ENCODE measurements at places on chromosomes 3 and 15.

DNA sequence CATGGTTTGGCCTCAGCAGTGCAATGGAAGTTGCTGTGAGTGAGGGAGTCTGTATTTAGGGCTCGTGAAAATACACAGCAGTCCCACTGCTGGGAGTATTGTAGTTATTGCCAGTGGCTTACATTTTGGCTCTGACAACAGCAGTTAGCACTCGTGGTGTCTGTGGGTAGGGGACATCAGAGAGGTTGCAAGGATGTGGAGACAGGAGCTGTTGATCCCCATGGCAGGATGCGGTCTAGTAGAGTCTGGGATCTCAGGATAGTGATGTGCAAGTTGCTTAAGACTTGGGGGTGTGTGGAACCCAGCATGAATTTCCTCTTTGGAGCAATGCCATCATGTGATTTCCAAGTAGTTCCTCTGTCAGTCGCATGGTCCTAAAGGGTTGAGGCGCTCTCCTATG is 59.9 kb downstream of the GALK2 start:
- DNase-seq = no peak

DNA sequence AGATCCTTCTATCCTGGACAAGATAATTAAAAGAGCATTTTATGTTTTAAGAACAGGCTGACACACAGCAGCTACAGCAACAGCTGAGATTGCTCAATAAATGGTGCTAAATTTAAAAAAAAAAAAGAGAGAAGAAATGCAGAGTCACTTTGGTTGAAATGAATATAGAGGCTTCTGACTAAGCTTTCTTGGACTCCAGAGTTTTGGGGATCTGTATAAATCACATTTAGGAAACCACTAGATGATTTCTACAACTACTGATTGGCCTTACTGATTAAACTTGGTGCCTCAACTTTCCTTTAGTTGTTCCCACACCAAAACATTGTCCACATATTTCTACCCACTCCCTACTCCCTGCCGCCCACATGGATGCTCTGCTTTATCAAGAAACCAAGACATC is 132.9 kb upstream of the ZBTB20 start:
- DNase-seq = no peak

- DNase-seq = no peak
Measured at GRCh38 chr3:171249245-171249644, 211.0 kb downstream of the TNIK start.

DNA sequence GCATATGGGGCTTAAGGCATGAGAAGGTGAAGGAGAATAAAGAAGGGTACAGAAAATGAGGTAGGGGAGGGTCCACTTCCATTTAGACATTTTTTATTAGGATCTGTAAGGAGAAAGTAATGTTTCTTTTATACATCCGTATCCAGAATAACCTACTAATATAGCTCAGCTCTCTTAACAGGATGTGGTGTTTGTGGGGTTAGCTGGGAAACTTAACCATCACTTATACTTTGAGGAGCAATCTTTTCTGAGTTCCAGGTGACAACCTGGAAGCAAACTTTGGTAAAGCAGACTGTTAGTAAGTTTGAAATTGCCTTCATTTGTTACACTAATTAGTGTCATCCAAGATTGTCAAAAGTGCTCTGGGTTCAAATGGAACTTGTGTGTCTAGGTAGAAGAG is 36.6 kb downstream of the BUB1B start:
- DNase-seq = no peak

DNA sequence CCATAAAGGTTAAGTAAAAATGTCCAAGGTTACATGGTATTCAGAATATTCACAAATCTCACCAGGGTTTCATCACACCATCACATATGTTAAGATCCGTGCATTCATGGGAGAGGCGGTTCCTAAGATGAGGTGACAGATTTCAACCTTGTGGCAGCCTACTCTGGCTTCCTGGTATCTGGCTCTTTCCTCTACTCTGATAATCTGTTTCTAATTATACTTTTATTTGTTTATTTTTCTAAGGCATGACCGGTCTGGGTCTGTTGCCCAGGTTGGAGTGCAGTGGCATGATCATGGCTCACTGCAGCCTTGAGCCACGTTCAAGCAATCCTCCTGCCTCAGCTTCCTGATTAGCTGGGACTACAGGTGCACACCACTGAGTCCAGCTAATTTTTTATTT is 34.4 kb downstream of the RAF1 start:
- no peak for DNase-seq

DNA sequence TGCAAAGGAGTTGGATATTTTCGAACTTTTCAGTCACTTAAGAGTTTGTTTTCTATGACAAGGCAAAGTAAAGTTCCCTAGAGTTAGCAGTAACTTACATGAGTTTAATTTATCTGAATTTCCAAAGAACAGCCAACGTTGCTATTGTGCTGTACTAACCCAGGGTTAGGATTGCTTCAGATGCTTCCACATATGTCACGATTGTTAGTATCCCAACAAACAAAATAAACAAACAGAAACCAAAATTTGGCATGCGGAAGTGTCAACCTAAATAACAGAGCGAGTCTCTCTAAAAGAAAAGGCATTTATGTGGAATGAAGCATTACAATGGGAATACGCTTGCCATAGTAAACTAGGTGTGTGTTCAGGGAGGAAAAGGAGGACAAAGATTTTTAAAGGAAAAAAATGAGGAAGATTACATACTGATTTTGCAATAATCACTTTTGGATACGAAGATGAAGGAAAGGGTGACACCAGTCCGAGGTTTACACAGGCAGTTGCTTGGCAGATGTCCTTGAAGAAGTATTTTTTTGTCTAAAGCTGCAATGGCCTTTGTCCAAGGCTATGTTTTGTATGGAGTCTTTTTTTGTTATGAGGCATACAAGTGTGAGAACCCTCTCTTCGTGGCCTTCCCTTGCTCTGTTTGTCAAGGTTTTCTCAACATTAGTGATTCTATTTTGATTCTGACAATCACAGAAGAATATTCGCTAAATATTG is 267.9 kb downstream of the GABRG3 start:
- DNase-seq = no peak

GRCh38 chr3:160577556-160578195 is 12.3 kb upstream of the KPNA4 start:
- DNase-seq = no peak

- DNase-seq = no peak
Measured at GRCh38 chr3:62260655-62261054, 112.7 kb downstream of the FEZF2 start.

GRCh38 chr3:23619705-23620637 is 185.8 kb upstream of the UBE2E1 start:
- DNase-seq = no peak

- no peak for DNase-seq
Measured at GRCh38 chr15:66630801-66631351, 65.1 kb upstream of the LCTL start.

GRCh38 chr15:31463521-31464102 is 137.0 kb downstream of the KLF13 start:
- DNase-seq = no peak

- DNase-seq = no peak
Measured at GRCh38 chr3:71180524-71180923, 403.0 kb downstream of the FOXP1 start.

- no peak for DNase-seq
Measured at GRCh38 chr3:42451546-42452230, 41.3 kb upstream of the LYZL4 start.

- DNase-seq = no peak
Measured at GRCh38 chr15:60494108-60494507, 15.2 kb upstream of the ICE2 start.

- DNase-seq = no peak
Measured at GRCh38 chr15:74050556-74051234, 31.7 kb downstream of the GOLGA6A start.

GRCh38 chr3:141928631-141929270 is 52.3 kb downstream of the ATP1B3 start:
- DNase-seq = no peak

- DNase-seq = no peak
Measured at GRCh38 chr15:57057134-57057930, 138.9 kb downstream of the TCF12 start.

- no peak for DNase-seq
Measured at GRCh38 chr15:68587769-68588385, 9.1 kb downstream of the CORO2B start.

DNA sequence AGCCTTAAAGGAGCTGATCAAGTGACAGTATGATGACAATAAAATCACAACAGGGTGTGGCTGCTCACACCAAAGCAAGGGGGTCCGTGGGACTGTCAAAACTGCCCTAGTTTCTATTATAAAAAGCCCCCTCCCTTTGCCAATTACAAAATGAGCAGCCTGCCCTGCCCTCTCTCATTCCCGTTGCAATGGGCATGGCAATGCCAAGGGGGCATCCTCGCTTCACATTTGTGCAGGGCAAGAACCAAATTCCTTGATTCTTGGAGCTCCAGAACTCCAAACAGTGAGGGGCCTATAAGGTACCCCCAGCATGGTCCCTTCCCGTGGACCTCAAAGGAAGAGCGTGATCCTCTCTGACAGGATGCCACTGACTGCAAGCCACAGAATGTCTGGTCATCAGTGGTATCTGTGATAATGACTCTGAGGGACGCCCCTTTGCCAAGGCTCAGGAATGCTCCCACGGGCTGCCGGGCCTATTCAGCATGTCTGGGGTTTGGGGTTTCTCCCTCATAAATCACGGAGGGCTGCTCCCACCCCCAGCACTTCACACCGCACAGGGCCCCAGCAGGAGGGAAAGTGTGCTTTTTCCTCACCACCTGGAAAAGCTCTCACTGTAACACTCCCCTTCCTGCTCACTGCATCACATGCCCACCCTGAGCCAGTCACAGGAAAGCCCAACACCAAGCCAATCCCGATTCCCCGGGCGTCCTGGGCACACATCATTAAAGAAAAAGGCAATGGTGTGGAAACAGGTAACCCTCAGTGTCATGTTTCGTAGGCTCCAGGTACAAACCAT is 105.1 kb upstream of the TRPM1 start:
- no peak for DNase-seq

DNA sequence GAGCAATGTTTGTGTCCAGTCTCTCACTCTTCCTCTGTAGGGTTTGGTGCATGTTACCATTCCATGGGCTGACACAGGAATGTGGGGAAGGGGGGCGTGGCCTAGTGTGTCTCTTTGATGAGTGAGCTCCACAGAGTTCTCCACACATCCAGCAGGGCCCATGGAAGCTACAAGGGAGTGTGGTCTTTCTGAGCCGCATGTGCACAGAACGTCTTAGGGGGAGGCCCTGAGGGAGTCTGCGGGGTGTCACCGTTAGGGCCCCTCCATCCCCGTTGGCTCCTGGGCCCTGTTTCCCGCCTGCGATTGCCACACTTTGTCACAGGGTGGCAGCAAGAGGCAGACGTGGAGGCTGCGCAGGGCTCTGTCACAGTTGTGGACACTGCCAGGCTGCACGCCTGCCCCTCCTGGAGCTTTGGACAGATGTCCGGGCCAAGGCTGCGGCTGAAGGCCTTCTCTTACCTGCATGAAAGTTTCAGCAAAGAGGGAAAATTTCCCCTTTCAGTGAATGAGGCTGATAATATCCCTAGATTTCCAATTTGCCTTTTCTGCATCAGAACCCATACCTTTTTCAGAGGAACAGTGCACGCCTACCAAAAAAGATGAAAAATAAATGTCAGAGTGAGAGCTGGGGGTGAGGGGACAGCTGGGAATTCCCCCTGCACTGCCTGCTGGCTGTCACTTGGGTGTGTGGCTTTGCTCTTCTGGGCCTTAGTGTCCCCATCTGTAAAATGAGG is 24.3 kb downstream of the CACNA2D3 start:
- DNase-seq = peak; percentile 13

DNA sequence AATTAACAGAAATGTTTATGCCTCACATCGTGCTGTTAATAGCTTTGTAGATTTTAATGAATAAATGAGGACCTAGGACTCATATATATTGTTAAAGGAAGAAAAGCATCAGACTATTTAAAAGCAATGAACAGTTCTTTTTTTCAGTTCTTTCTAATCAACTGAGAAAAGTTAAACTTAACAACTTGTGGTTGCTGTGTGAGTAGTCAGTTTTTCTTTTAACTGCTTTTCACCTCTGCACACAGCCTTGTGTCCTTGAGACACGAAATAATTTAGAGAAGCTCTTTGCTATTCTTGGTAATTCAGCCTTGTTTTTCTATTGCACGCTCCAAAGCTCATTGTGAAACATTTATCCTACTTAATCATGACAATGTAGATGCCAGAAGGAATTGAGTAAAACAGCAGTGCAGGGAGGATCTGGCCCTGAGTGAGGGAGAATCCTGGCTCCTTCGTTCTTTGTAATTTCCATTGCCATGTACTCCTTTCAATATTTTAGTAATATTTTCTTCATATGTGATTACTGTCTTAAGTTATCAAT is 499.0 kb downstream of the PYDC2 start:
- DNase-seq = no peak

- no peak for DNase-seq
Measured at GRCh38 chr15:78715434-78715833, 74.4 kb upstream of the CHRNB4 start.

DNA sequence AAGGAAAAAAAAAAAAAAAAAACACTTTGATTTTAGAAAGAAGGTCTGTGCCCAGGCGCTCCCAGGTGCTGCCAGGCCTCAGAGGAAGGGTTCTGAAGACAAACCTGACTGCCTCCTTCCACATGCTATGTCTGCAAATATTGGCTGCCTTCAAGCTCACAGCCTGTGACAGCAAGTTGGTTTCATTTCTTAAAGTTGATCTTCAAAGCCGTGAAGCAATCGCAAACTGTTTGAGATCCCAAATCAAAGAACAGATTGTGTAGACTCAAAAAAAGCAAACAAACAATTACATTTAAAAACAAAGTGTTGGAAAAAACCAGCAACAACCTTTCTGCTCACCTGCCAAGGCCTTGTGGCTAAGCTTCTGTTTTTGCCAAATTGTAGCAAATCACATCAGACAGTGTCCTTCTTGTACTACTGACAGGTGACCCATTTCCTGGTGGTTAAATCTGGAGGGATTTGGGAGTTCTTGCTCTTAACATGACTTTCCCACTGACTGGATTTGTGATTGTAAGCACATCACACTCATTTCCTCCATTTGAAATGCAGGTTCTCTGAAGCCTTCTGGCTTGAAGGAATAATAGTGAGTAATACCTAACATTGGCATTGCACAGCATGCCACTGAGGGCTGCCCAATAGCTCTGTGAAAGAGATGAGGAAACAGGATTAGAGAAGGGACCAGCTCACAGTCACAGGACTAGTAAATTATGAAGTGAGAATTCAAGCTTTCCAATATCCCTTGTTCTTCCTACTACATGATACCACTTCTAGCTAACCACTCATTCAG is 502.4 kb downstream of the LPP start:
- no peak for DNase-seq

- DNase-seq = no peak
Measured at GRCh38 chr15:36313736-36314280, 265.6 kb upstream of the CDIN1 start.

DNA sequence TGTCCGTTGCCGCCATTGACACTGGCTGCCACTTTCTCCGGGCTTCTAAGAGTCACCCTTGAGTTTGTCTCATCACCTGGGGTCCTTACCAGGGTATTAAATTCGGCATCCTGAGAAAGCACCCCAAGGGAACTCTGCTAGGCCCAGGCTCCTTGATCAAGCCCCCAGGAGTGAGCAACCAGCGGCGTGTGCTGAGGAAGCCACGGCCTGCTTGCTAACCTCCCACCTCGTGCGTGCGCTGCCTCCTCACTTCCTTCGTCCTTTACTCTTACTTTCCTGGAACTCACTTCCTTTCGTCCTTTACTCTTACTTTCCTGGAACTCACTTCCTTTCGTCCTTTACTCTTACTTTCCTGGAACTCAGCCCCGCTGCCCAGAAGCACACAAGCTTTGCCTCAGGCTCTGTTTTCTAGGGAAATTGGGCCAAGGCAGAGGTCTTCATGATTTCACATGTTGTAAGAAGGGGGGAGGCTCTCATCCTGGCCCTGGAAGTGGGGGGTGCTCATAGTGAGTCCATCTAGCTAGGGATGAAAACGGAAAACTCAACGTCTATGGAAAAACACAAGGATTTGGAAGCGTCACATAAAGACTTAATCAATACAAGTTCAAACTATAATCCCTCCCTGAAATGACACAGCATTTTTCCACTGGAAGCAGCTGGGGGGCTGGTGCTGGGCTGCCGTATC is 36.7 kb upstream of the BDH1 start:
- no peak for DNase-seq
